ENCODE measurements at places on chromosomes 5 and 9.

- DNase-seq = no peak
Observed at GRCh38 chr5:17021602-17021932, 85.5 kb upstream of the MYO10 start.

GRCh38 chr5:37789991-37790390 is 49.9 kb downstream of the GDNF start:
- DNase-seq = no peak

- no peak for DNase-seq
Observed at GRCh38 chr5:123391009-123391408, 32.2 kb downstream of the CEP120 start.

- DNase-seq = no peak
Observed at GRCh38 chr5:1195916-1196315, 5.5 kb upstream of the SLC6A19 start.

GRCh38 chr9:33151007-33151557 is 16.1 kb downstream of the B4GALT1 start:
- DNase-seq = peak; percentile 75

DNA sequence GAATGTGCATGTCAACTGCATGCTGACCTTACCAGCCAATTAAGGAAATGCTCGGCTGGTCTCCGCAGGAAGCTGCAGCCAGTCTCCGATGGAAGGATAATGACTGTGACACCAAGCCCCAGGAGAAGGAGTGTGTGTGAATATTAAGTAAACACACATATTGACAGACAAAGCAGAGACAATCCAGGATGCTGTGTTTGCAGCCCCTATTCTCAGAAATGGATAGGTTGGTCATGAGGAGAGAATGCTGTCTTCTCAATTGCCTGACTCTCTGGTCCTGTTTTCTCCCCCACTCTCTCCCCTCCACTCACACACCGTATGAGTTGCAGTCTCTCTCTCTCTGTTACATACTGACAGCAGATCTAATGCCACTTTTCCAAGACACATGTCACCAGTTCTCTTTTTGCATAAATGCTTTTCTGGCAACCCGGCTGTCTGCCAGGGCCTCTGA is 85.7 kb downstream of the EPB41L4A start:
- DNase-seq = no peak

DNA sequence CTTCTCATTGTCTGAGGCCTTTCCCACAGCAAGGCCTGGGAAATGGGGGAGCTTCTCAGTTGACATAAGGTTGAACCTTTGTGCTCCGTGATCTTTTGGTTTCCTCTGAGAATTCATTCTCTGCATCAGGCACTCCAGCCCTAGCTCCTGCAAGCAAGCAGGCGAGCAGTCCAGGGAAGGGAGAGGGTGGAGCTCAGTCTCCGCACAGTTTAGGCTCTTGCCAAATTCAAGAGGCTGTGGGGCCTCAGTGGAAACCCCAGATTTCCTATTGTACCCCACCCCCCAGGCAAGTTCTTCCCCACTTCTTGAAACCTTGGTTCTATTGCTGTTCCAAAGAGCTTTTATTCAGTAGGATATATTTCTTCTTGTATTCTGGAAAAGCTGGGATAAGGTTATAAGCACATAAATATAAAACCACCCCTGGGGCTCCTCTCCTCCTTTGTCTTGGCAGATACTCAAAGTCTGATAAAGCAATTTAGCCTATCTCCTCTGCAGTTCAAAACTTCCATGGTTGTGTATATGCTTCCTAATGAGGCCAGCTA is 147.2 kb downstream of the PDZD2 start:
- no peak for DNase-seq

DNA sequence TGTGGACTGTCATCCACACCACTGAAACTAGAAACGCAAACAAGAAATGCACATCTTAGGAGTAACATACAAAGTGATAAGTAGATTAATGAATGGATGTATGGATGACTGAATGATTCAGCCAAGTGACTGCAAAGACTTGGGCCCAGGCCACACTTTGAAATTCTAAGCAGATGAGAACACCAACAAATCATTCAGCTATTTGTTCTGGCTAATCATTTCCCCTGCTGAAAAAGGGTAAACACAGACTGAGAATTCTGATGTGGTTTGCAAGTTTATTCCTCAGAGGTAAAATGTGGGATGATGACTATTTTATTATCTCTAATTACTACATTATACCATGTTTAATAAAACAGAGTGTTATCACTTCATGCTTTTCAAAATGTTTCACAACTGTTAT is 163.2 kb upstream of the ADAMTS16 start:
- no peak for DNase-seq

DNA sequence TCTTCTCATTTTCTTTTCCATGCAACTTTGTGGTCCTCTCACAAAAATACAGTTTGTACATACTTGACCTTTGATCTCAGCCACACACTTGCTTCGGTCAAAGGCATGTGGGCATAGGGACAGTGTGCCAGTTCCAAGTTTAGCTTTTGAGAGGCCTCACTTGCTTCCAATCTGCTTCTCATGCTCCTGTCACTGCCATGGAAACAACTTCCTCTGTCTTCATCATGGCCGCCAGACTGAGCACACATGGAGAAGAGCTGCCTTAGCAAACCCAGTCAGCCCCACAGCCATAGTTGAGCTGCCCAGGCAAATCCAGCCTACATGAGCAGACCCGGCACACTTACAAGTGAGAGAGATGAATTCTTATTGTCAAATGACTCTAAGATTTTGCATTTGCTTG is 138.2 kb upstream of the TUSC1 start:
- no peak for DNase-seq
